Stimulated activated CD8-positive, alpha-beta memory T cell treated with anti-CD3 and anti-CD28 coated beads, Interleukin-2, amount 100 ng/mL, for 48 hours (primary cell): ENCODE measurements at places on chromosomes 16 and 17.

DNA sequence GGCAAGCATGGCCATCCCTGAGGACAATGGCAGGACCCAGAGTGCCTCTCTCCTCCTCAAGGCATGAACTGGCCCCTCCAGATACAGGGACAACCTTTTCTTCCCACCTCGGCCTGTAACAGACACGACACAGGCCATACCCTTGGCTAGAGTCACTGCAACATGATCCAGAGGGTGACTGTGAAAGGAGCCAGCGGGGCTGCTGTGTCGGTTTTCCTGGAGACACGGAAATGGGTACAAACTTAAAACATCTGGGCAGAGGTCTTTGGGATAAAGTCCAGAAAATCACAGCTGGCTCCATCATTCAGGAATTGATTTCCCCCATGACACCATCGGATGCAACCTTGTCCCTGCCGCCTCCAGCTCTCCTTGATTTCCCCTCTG lies 5.3 kb downstream of the CEP295NL start:
- no peak for DNase-seq

- DNase-seq: no peak
Measured at GRCh38 chr16:1378087-1378803, 26.5 kb downstream of the GNPTG start.

DNA sequence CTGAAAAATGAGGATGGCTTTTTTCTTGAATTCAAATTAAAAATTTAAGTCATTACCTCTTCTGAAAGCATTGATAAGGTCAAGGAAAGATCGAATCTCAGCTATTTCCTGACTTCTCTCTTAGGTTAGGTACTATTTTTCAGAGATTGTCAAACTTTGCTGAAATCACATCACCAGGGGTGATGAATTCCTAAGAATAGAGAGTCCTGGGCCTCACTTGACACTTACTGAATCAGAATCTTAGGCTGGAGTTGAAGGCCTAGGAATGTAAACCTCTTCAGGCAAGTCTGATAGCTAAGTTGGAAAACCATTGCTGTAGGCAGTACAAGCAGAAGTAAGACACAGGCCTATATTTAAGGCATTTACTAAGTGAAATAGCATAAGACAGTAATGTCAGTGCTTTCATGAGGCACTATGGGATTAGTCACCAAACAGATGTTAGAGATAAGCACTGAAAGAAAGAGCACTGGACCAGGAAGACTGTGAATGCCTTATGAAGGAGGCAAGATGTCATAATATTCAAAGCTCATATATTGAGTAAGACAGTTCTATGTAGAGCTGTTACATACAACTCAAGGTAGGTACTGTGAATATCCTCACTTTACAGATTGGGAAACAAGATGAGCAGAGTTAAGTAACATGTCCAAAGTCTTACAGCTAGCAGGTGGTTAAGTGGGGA lies 21.5 kb downstream of the DCAF7 start:
- DNase-seq: no peak

- DNase-seq: no peak
Measured at GRCh38 chr16:10881479-10882030, 4.6 kb downstream of the CIITA start.

DNA sequence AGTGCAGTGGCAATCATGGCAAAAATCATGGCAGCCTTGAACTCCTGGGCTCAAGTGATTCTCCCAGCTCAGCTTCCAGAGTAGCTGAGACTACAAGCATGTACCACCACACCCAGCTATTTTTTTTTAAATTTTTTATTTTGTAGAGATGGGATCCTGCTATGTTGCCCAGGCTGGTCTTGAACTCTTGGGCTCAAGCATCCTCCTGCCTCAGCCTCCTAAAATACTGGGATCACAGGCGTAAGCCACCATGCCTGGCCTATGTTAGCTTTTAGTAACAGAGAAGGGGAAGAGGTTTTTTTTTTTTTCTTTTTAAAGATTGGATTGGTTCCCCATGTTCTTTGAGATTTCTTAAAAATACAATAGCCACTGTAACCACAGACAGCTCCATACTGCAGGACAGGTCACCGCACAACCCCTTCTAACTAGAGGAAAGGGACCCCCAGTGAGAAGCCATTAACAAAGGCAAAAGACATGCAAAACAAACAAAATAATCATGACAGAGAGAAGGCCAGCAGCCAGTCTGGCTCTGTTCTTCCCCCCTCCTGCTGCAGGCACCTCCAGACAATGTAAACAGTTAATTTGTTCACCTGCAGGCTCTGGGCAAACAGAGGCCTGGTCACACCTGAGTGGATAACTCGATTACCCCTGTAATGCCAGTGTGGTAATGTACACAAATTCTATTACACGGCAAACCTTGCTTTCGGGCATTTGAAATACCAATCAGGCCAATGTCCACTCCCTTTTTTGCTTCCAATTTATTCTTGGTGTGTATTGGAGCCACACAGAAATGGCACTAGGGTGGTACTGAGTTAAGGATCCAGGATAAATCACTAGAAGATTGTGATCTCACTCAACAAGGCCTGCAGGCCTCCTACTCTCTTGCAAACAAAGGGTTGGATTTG lies 52.9 kb downstream of the SNX11 start:
- DNase-seq: no peak

DNA sequence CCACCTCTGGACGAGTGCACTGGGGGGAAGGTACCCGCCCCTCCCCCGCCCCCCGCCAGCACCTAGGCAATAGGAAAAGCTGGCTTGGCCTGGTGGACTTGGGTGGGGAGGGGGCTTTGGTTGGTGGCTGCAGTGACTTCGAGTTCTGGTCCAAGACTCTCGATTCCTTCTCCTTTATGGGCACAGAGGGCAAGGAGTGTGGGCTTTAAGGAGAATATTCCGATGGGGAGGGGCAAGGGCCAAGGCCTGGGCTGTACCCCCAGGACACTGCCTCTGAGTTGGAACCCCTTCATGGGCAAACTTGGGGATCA lies 409 bp downstream of the ACSF2 start:
- DNase-seq: no peak

GRCh38 chr17:81837641-81838040 lies 2.8 kb upstream of the PPP1R27 start:
- DNase-seq: no peak

DNA sequence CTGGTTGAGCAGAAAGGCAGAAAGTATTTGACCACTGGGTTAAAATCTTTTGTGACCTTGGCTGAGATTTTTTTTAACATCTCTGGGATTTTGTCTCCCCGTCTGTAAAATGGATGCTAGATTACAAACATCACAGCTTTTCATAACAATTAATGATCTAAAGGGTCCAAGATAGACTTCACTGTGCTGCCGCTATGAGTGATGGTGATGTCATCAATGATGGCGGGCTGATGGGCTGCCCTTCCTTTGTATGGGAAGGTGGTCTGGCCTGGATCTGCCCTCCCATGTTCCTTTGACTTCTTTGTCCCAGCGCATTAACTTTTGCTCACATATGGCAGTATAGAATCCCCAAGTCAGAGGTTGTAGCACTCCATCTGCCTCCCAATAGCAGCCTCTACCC lies 116.7 kb downstream of the IRX5 start:
- no peak for DNase-seq

- no peak for DNase-seq
Measured at GRCh38 chr17:28788100-28788499, 44.3 kb downstream of the TRAF4 start.

GRCh38 chr17:3502466-3502865 lies 26.7 kb downstream of the ASPA start:
- DNase-seq: no peak

DNA sequence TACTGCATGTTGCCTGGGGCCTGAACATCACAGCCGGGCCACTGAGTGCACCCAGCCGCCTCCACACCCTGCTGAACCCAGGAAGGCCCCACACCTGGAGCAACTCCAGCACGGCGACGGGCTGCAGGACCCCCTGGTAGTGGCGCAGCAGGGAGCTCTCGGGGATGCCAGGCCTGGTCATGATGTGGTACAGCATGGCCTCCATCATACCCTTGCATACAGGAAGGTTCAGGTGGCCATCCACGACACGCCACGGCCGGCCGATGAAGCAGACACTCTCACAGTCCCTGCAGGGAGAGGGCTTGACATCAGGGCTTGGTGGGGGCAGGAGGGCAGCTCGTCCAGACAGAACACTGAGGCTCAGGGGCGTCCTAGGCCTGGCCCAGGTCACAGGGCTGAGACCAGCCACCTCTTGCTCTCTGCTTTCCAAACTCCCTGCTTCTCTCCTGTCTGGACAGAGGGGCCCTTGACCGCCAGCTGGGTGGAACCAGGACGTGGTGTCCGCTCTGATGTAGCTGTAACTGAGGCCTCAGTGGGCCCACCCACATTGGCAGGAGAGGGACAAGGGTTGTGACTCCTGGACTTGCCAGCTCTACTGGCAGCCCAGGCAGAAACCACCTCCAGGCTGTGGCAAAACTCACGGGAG lies 60.3 kb downstream of the IL21R start:
- no peak for DNase-seq

GRCh38 chr17:57459286-57459915 lies 203.1 kb downstream of the MSI2 start:
- DNase-seq: no peak

DNA sequence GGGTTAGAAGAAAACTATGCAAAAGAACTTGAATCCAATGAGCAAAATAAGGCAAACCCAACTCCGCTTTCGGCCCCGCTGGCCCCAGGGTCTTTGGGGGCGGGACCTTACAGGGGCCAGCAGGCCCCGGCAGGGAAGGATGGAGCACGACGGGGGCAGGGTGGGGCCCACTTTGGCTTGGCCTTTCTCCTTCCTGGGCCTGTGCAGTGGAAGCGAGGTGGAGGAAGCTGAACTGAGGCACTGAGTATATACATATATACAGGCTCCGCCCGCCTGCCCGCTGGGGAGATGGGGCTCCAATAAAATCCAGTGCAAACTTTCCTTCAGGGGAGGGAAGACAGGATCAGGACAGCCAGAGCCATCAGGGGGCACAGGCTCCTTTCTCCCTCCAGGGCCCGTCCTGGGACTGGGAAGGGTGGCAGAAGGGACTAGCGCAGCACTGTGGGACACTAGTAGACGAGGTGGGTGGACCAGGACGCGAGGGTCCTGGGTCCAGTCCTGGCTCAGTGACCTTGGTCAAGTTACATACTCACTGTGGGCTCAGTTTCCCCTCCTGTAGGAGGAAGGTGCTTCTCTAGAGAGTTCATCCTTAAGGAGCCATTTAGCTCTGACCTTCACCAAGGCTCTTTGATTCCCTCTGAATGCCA lies 20.9 kb upstream of the MPO start:
- DNase-seq: no peak

DNA sequence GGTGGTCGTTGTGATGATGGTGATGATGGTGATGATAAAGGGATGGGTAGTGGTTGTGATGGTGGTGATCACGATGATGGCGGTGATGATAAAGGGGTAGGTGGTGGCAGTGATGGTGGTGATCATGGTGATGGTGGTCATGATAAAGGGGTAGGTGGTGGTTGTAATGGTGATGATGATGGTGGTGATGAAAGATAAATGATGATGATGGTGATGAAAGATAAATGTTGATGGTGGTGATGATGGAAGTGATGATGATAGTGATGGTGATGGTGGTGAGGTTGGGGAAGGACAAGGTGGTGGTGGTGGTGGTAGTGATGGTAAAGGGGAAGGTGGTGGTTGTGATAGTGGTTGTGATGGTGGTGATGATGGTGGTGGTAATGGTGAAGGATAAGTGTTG lies 13.9 kb downstream of the CDH5 start:
- DNase-seq: no peak

GRCh38 chr16:72910875-72911274 lies 137.1 kb downstream of the ZFHX3 start:
- DNase-seq: no peak

- no peak for DNase-seq
Measured at GRCh38 chr17:1004769-1005295, 7.9 kb downstream of the TIMM22 start.

GRCh38 chr16:17333229-17333628 lies 137.5 kb downstream of the XYLT1 start:
- no peak for DNase-seq

DNA sequence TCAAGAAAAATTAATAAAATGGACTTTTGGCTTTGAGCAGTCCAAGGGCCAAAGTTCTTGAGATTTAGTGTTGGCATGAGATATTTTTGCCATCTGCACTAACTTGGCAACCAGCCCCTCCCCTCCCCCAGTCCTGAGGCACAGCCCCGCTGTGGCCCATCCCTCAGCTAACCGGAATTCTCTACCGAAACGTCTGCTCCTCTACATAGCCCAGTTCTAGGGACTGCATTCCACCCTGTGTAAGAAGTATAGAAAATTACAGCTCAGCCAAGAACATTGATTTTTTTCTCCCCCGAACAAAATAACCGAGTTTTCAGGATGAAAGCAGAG lies 97.5 kb downstream of the AMFR start:
- DNase-seq: no peak

GRCh38 chr17:17502741-17503565 lies 6.8 kb upstream of the RASD1 start:
- DNase-seq: no peak

DNA sequence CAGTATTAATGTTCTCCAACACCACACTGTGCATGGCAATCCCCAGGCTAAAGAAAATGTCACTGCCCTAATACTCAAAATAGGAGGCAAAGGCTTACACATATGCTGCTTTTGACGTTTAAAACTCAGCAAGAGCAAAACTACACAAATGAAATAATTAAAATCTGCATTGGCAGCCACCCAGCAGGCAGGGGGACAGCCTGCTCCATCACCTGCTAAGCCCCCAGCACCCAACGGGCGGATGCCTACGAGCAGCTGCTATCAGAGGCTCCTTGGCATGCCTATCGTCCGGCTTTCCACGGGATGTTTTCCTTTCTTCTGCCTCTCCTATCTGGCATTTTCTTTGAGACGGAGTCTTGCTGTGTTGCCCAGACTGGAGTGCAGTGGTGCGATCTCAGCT lies 337.5 kb downstream of the SOX9 start:
- DNase-seq: no peak

GRCh38 chr16:2950773-2951172 lies 13.3 kb upstream of the KREMEN2 start:
- DNase-seq: no peak

GRCh38 chr17:62664336-62665120 lies 37.1 kb downstream of the MRC2 start:
- no peak for DNase-seq

DNA sequence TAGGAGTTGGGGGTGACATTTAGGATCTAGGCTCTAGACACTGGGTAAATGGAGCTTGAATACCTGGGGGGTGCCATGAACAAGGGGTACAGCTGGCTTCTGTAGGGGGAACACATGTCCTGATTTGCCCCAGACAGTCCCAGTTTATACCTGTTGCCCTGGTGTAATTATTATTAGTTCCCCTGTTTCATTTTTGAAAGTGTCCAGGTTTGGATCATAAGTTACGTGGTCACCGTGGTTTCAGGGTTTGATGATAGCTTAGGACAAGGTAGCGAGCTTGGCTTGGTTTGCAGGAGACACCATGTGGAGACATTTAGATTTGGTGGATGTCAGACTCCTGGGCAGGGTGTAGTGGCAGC lies 5.5 kb downstream of the MLLT6 start:
- no peak for DNase-seq
